ENCODE measurements at places on chromosomes 4 and X.

DNA sequence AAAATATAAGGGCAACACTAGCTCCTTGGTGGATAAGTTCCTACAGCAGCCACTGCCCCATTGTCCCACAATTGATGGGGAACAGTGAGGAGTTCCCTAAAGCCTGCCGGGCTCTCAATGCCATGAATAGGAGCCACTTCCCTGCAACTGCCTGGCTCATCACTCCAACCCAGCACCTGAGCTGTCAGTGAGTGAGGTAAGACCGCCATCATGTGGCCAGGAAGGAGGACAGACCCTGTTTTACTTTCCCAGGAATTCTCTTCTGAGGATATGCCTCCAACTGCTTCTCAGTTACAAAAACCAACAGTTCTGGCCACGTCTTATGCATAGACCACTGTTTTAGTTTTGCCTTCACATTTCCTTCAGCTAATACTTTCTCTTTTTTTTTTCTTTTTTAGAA, 45.5 kb downstream of the SRPX start:
- no peak for DNase-seq

- no peak for DNase-seq
Observed at GRCh38 chr4:86274642-86275041, 85.2 kb downstream of the MAPK10 start.

GRCh38 chr4:124953486-124953885, 241.0 kb upstream of the ANKRD50 start:
- DNase-seq = no peak

DNA sequence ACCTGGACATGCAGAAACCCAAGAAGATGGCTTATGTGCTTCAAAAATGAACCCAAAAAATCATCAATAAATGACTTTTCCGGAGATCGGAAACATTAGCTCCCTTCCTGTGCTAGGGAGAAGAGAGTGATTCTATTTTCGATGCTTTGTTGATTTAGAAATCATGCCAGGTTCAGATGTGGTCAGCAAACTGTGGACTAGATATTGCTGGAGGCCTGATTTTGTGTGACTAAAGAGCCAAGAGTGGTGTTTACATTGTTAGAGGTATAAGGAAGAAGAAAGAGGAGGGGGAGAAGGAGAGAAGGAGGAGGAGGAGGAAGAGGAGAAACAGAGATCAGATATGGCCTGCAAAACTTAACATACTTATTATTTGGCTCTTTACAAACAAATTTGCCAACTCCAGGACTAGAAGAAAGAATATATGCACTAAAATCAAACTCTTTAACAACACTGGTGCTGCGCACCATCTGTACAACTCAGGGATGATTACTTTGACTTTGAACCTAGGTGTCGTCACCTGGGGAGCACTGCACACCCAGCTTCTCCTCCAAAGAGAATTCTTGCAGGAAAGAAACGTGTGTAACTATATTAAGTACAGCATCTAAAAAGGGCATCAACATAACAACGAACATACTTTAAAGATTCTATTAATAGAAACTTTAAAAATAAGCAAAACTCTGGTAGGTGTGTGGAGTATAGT, 664.9 kb upstream of the LCORL start:
- DNase-seq = no peak

DNA sequence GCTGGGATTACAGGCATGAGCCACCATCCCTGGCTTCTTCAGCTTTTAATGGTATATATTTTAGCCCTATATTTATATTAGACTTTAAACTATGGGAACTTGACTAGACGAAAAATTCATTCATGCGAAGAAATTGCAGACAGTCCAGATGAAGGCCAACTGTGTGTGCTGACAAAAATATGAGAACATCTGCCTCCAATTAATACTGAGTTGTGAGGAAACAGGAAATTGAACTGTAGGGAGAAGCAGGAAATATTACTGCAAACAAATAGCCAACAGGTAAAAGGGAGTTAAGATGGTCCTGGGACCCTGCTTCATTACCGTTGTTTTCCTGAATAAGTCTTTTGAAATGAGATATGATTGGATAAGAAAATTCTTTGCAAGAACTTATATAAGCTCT, 26.3 kb downstream of the MGARP start:
- DNase-seq = no peak

DNA sequence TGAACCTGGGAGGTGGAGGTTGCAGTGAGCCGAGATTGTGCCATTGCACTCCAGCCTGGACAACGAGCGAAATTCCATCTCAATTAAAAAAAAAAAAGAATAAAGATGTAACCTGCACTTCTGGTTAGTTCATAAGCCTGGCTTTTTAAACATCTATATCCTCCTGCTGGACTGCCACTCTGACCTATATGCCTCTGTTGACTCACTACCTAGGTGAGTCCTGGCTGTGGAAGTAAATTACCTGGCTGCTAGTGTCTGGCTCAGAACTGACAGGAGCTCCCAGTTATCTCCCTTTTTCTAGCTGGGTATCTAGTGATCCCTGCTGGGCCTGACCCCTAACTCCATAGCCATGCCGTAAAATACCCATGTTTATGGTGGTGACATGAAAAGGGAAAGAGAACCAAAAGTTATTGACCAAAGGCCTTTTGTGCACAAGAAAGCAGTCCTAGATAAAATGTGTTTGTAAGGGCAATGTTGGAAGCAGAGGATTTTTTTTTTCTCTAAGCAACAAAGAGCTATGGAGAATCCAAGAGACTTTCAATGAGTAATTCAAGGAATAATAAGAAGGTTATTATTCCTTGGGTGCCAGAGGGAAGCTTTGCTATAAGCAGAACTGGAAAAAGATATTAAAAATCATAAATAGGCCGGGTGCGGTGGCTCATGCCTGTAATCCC, 10.4 kb upstream of the G3BP2 start:
- DNase-seq = no peak

DNA sequence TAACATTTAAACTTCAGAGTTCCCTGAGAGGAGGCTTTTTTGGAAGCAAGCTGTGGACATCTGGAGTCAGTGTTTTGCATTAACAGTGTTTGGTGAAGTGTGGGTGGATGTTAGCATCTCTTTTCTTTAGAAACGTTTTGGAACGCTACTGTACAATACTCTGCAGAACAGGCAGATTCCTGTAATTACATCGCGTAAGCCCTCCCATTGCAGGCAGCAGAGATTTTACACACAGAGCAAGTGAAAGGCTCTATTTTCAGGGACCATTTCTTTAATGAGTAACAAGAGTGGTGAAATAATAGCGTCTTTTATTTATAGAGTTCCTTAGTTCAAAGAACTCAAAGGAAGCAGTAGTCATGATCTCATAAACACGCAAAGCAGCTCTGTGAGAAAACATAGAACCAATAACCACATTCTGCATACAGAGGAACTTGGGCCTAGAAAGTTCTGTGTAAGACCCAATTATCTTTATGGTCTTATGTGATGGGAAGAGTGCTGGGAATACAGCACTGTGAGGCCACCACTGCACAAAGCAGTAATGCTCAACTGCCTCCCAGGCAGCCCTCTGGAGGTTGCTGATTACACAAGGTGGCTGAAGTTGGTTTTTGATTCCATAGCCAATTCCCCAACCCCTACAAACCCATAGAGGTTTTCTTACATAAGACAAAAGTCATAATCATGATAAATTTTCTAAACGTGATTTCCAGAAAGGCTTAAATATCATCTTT, 298.7 kb upstream of the EPHA5 start:
- no peak for DNase-seq

DNA sequence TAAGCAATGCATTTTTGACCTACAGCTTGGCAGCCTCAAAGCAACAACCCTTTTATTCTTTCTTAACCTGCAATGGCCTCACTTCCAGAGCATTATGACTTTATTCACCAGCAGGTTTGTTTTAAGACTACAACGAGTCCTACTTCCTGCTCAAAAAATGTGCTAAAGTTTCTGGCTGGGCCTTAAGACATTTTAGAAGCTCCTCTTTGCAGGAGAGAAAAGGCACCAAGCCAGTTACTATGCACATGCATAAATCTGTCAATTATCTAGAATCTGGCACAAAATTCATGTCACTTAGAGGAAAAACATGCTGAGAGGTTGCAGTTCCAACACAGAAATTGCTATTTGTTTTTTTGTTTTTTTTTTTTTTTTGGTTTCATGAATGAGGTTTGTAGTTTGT, 223.0 kb upstream of the EPHA5 start:
- no peak for DNase-seq

- no peak for DNase-seq
Observed at GRCh38 chr4:5893004-5893580, at the start of gene CRMP1. Gene CRMP1 (minus strand): TSS chr4:5893086. CDS start chr4:5892969, 117 bp downstream.

- DNase-seq = no peak
Observed at GRCh38 chr4:141757287-141757686, 120.9 kb downstream of the IL15 start.

DNA sequence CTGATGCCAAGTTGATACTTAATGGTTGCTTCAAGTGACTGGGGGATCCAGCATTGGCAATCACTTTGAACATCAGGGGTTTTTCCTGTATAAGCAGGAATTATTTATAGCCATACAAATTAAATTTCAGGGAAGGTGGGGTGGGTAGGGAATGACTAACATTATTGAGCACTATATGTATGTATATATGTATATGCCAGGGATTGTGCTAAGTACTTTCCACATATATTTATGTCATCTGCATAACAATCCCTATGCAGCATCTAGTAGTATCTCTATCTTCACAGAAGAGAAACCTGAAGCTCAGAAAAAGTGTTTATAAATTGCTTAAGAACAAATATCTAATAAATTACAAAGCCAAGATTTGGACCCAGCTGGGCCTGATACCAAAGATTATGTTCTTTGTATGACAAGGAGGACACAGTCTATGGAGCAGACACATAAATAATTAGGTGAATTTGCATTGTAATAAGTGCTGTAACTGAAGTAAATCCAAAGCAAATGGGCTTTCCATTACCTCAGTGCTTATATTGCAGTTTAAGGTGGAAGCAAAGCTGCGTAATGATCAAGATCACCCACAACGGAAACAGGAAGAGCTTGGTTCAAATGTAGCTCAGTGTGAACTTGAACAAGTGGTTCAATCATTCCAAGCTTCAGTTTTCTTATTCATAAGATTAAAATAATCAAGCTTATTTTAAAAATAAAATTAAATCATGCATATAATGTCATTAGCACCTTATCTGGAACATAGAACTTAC, 18.9 kb upstream of the RASGEF1B start:
- no peak for DNase-seq

- no peak for DNase-seq
Observed at GRCh38 chrX:46301903-46302302, 243.3 kb downstream of the ZNF674 start.

GRCh38 chr4:90127706-90128345, 632 bp downstream of the CCSER1 start:
- DNase-seq = no peak

DNA sequence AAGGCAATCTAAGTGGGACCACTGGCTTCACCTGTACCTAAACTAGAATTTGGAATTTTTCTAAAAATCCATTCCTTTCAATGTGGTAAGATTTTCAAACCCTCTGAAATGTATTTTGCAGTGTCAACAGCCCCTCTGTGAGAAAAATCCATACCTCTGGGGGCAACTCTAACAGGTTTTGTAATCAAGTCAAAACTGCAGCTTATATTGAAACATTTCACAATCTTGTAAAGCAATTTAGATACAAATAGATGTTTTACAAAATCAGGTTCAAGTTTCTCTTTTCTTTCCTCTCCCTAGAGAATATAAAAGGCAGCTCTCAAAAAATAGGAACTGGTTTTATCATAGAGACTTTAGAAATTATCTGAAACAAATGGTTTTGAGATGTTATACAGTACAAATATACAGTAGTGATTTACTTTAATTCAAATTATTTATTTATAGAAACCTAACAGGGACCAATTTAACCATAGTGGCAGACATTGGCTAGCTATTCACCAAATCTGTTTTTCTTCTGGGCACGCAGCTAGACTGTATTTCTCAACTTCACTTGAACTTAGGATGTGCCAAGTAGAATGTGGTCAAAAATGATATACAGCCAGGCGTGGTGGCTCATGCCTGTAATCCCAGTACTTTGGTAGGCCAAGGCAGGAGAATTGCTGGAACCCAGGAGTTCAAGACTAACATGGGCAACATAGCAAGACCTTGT, 36.3 kb upstream of the SPINK2 start:
- DNase-seq = no peak

DNA sequence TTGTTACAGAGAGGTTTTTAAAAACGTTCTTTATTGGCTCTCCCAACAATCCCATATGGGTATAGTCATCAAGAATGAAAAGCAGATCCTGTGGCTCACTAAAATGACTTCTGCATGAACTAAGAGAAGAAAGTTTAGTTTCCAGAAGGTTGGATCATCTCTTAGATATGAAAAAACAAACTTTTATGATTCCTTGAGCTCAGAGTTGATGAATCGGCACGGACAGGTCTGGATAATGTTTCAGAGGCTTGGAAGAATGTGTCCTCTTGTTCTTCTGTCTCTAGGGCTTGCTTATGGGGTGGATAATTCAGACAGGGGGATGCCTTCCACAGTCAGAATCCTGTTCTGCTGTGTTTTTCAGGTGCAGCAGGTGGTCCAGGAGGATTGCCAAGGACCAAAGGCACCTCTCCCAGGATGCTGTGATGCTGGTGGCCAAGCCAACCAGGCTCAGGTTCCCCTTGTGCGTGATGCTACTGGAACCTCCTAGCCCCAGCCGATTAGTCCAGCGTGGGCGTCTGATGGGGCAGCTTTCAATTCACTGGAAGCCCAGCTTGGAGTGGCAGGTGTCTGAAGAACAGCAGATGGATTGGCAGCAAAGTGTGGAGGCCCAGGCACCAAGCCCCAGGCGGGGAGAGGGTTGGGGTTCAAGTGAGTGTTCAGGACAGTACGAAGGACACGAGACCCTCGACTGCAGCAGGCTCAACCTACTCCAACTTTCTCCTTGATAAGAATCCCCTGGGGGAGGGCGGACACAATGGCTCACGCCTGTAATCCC, 30.3 kb downstream of the CCKAR start:
- DNase-seq = no peak

- DNase-seq = no peak
Observed at GRCh38 chr4:176645246-176645960, 147.3 kb downstream of the VEGFC start.

DNA sequence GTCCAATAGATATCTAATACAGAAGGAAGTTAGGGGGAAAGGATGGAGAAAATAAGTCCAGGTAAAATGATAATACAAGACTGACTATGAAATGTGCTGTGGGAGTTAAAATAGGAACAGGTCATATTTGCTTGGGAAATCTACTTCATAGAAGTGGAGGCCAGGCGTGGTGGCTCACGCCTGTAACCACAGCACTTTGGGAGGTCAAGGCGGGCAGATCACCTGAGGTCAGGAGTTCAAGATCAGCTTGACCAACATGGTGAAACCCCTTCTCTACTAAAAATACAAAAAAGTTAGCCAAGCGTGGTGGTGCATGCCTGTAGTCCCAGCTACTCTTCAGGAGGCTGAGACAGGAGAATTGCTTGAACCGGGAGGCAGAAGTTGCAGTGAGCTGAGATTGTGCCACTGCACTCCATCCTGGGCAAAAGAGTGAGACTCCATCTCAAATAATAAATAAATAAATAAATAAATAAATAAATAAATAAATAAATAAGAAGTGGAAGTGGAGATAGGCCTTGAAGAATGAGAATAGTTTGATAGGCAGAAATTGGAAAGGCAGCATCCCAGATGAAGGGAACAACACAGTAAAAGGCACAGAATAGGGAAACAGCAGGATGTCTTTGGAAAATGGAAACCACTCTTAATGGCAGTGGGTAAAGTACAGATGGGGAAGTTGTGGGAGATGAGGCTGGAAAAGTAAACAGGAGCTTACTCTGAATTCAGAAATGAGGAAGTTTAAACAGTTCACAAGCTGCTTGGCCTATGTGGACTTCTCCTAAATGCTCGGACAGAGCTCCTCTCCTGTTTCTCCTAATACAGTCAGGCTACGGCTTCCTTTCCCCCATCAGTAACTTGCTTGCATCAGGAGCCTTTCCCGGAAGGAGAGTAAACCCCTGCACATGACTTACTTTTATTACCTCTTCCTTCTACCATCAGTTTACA, 15.1 kb upstream of the GK start:
- no peak for DNase-seq

GRCh38 chr4:184064877-184065276, 152.8 kb downstream of the ENPP6 start:
- no peak for DNase-seq
